ENCODE measurements at places on chromosomes 2 and 18. TPM values are rescaled to one million over a fixed set of nuclear protein-coding genes. Genes with fewer than 3 reads are reported as not detected.

DNA sequence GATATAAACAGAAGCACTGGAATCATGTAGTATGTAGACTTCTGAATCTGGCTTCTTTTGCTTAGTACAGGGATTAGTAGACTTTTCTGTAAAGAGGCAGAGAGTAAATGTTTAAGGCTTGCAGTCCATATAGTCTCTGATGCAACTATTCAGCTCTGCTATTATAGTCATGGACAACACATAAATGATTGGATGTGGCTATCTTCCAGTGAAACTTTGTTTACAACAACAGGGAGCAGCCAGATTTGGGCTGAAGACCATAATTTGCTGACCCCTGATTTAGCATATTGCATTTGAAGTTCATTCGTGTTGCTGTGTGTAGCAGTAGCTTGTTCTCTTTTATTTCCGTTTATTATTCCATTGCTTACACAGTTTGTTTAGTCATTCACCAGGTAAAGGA lies 55.0 kb downstream of the GPD2 start:
- H3K27ac ChIP-seq, result no peak overlapping the region
- no peaks in the 10 kb centered on the region for H3K27me3 ChIP-seq
- no peak overlapping the region for H3K4me3 ChIP-seq
- H3K36me3 ChIP-seq, result no peaks in the 10 kb centered on the region
- DNase-seq, result no peak

DNA sequence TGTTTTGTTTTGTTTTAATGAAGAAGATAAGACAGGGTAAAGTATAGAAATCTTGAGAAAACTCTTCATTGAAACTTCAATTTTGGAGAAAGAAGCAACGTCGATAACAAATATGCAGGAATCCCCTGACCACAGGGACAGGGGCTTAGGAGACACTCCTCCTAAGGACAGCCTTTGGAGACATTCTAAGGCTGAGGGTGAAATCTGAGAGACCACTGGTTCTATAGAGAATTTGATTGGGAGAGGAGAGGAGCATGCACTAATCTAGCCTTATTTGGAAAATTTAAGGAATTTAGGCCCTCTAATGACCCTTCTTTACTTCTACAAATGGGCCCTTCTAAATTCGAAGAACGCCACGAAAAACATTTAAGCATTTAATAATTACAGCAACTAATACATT lies 207.6 kb downstream of the PPP1R1C start:
- H3K4me3 ChIP-seq, result no peak overlapping the region
- no peak overlapping the region for H3K27ac ChIP-seq
- no peaks in the 10 kb centered on the region for H3K36me3 ChIP-seq
- no peaks in the 10 kb centered on the region for H3K4me1 ChIP-seq
- DNase-seq, result no peak

GRCh38 chr2:227643990-227644551 lies 22.5 kb upstream of the SCYGR5 start:
- no peaks in the 10 kb centered on the region for H3K36me3 ChIP-seq
- no peaks in the 10 kb centered on the region for H3K4me1 ChIP-seq
- H3K27me3 ChIP-seq, result no peaks in the 10 kb centered on the region
- no peak overlapping the region for H3K4me3 ChIP-seq
- DNase-seq, result no peak
- H3K27ac ChIP-seq, result no peak overlapping the region

DNA sequence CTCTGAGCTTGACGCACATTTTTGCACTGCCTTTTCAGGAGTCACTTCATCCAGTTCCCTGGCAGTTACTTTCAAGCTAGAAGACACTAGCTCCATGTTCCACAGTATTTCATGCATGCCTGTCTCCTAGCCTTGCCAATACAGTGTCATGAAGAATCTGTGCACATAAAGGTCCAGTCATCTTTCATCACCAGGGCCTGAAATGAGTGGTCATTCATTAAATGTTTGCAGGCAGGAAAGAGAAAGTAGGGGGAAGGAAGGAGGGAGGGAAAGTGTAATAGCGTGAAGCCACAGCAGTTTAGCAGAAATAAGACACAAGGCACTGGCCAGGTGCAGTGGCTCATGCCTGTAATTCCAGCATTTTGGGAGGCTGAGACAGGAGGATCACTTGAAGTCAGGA lies 92.4 kb upstream of the COPS8 start:
- no peak for DNase-seq
- no peak overlapping the region for H3K4me3 ChIP-seq
- H3K36me3 ChIP-seq, result no peaks in the 10 kb centered on the region
- no peaks in the 10 kb centered on the region for H3K4me1 ChIP-seq
- H3K27me3 ChIP-seq, result no peaks in the 10 kb centered on the region

GRCh38 chr2:40127890-40128557 lies 323.9 kb downstream of the SLC8A1 start:
- H3K4me3 ChIP-seq, result no peak overlapping the region
- no peak for DNase-seq
- H3K27me3 ChIP-seq, result no peaks in the 10 kb centered on the region
- no peaks in the 10 kb centered on the region for H3K36me3 ChIP-seq
- no peaks in the 10 kb centered on the region for H3K4me1 ChIP-seq

GRCh38 chr2:192126912-192127311 lies 67.8 kb downstream of the TMEFF2 start:
- H3K4me3 ChIP-seq, result no peak overlapping the region
- no peaks in the 10 kb centered on the region for H3K4me1 ChIP-seq
- H3K27ac ChIP-seq, result no peak overlapping the region

- H3K4me3 ChIP-seq, result no peak overlapping the region
- no peak for DNase-seq
- H3K27me3 ChIP-seq, result no peaks in the 10 kb centered on the region
- H3K36me3 ChIP-seq, result no peaks in the 10 kb centered on the region
- H3K4me1 ChIP-seq, result no peaks in the 10 kb centered on the region
These were observed 458.1 kb downstream of the BCL11A start for GRCh38 chr2:60095202-60095815.

- H3K4me3 ChIP-seq, result no peak overlapping the region
- H3K27ac ChIP-seq, result no peak overlapping the region
- H3K36me3 ChIP-seq, result no peaks in the 10 kb centered on the region
- no peaks in the 10 kb centered on the region for H3K27me3 ChIP-seq
- no peak for DNase-seq
- H3K4me1 ChIP-seq, result no peaks in the 10 kb centered on the region
These were observed 47.9 kb downstream of the MEMO1 start for GRCh38 chr2:31962757-31963361.

- peak overlapping the region; percentile 85 for H3K27ac ChIP-seq
- DNase-seq, result peak; percentile 56
- H3K4me3 ChIP-seq, result peak overlapping the region; percentile 92
- no peaks in the 10 kb centered on the region for H3K36me3 ChIP-seq
These were observed 825 bp downstream of the ITGA6 start for GRCh38 chr2:172427990-172428831.

- peak; percentile 84 for DNase-seq
- no peak overlapping the region for H3K4me3 ChIP-seq
- no peak overlapping the region for H3K27ac ChIP-seq
- no peaks in the 10 kb centered on the region for H3K4me1 ChIP-seq
- H3K27me3 ChIP-seq, result no peaks in the 10 kb centered on the region
These were observed 260.8 kb upstream of the FAM98A start for GRCh38 chr2:33859811-33860461.

DNA sequence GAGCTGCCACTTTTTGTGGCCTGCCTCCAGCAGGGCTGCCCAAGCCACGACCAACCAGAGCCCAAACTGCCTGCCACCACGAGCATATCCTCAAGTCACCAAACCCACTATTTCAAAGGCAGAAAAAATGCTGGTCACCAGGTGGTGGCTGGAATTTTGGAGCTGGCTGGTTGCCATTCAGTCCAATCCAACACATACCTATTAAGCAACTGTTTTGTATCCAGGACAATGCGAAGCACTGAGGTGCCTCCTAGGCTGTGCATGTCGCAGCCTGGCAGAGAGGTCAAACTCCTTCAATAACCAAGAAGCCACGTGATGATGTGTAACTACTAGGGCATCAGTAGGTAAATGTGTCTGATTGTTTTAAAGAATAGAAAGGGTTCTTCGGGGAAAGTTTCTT lies 108.3 kb upstream of the PPP1CB start:
- H3K4me3 ChIP-seq, result no peak overlapping the region
- no peaks in the 10 kb centered on the region for H3K36me3 ChIP-seq
- H3K27me3 ChIP-seq, result no peaks in the 10 kb centered on the region
- DNase-seq, result no peak
- H3K4me1 ChIP-seq, result peaks cover 46% of the 10 kb centered on the region

DNA sequence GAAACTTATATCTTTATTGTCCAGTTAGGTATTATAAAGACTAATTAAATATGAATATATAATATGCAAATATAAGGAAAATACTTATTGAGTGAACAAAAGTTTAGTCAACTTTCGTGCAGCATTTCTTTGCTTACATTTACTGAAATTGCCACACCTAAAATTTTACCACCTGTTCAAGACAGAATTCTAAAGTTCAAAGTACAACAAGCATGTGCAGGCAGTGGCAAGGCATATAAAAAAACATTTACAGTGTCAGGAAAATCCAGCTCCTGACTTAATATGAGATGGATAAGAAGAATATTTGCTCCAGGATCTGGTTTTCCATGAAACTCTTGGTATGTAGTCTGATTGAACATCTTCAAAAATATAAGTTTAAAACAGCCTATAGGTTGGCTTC lies 4.8 kb downstream of the ITPRID2 start:
- H3K4me3 ChIP-seq, result no peak overlapping the region
- no peak for DNase-seq
- H3K36me3 ChIP-seq, result no peaks in the 10 kb centered on the region
- no peak overlapping the region for H3K27ac ChIP-seq
- peaks cover 6% of the 10 kb centered on the region for H3K4me1 ChIP-seq

- H3K36me3 ChIP-seq, result no peaks in the 10 kb centered on the region
- H3K27ac ChIP-seq, result no peak overlapping the region
- H3K4me1 ChIP-seq, result no peaks in the 10 kb centered on the region
- no peak for DNase-seq
- H3K27me3 ChIP-seq, result no peaks in the 10 kb centered on the region
- no peak overlapping the region for H3K4me3 ChIP-seq
These were observed 15.9 kb upstream of the LHCGR start for GRCh38 chr2:48771241-48772014.

- peaks cover 39% of the 10 kb centered on the region for H3K4me1 ChIP-seq
- H3K27me3 ChIP-seq, result no peaks in the 10 kb centered on the region
- no peak for DNase-seq
- no peaks in the 10 kb centered on the region for H3K36me3 ChIP-seq
- no peak overlapping the region for H3K4me3 ChIP-seq
- no peak overlapping the region for H3K27ac ChIP-seq
These were observed 15.6 kb downstream of the ATOH8 start for GRCh38 chr2:85769236-85769982.

GRCh38 chr2:218343591-218343990 lies 13.1 kb upstream of the CATIP start:
- no peaks in the 10 kb centered on the region for H3K27me3 ChIP-seq
- H3K36me3 ChIP-seq, result no peaks in the 10 kb centered on the region
- H3K4me1 ChIP-seq, result no peaks in the 10 kb centered on the region
- H3K27ac ChIP-seq, result no peak overlapping the region

DNA sequence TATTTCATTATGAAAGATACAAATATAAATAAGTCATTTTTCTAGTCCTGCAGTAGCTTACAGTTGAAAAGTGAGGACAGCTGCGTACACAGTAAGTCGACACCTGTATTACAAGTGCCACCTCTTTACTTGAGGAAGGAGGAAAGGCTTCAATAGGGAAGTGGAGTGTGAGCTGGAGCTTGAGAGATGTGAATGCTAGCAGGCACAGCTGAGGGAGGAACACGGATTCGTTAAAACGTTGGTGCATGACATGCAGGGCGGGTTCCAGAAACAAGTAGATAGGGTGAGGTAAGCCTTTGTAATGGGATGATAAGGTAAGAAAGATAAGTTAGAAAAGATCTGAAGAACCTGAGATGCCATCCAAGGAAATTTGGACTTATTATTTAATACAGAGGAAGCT lies 98.1 kb upstream of the CSRNP3 start:
- H3K4me3 ChIP-seq, result no peak overlapping the region
- DNase-seq, result no peak
- no peaks in the 10 kb centered on the region for H3K4me1 ChIP-seq
- H3K27me3 ChIP-seq, result no peaks in the 10 kb centered on the region
- no peaks in the 10 kb centered on the region for H3K36me3 ChIP-seq
- H3K27ac ChIP-seq, result no peak overlapping the region

GRCh38 chr2:80299661-80300060 lies 4.9 kb downstream of the LRRTM1 start:
- H3K36me3 ChIP-seq, result no peaks in the 10 kb centered on the region
- peaks cover 3% of the 10 kb centered on the region for H3K4me1 ChIP-seq
- H3K27ac ChIP-seq, result no peak overlapping the region
- DNase-seq, result no peak

DNA sequence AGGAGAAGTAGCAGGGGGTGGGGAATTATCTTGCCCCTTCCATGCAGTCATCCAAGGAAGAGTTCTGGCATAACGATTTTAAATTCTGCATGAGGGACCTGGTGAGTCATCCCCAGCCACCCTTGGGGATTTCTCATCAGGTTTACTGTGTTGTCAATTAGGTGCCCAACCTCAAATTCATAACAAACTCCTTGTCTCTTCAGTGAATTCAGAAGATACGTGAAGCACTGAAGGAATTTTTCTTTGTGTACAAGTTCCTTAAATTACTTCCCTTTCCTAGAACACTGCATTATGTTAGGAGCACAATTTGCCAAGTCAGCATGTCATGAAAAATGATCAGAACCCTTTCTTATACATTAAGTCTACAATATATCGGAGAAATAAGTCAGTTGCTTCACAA lies 70.8 kb upstream of the NOSTRIN start:
- DNase-seq, result no peak
- no peak overlapping the region for H3K27ac ChIP-seq
- H3K4me1 ChIP-seq, result no peaks in the 10 kb centered on the region
- H3K36me3 ChIP-seq, result no peaks in the 10 kb centered on the region

GRCh38 chr2:109459485-109459884 lies 154.3 kb downstream of the SEPTIN10 start:
- H3K27ac ChIP-seq, result no peak overlapping the region
- no peak overlapping the region for H3K4me3 ChIP-seq
- H3K4me1 ChIP-seq, result no peaks in the 10 kb centered on the region

- peaks cover 3% of the 10 kb centered on the region for H3K4me1 ChIP-seq
- no peaks in the 10 kb centered on the region for H3K27me3 ChIP-seq
- no peak within 1 kb of the TSS for H3K4me3 ChIP-seq
- no peaks in the 10 kb centered on the region for H3K36me3 ChIP-seq
- H3K27ac ChIP-seq, result peak within 1 kb of the TSS; percentile 18
These were observed at the start of gene MYOM1 for GRCh38 chr18:3219631-3220335. Gene MYOM1 (minus strand): TSS chr18:3219968. CDS start chr18:3215223, 4,745 bp downstream.

DNA sequence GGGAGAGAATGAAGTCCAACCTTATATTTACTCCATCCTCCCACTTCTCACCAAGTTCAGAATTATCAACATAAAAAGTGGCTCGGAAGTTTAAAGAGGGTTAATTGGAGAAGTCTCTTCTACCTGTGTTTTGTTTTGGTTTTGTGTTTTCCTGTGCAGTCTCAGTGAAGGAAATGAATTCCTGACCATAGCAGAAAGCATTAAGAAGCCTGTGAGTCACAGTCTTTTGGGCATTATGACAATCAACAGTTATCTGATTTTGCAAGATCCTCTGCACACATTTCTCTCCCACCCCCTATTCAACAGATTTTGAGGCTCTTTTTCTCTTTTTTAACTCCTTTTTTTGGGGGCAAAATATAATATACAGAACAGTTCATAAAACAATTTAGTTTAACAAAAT lies 8.6 kb upstream of the RPL37A start:
- H3K4me3 ChIP-seq, result no peak overlapping the region
- H3K36me3 ChIP-seq, result no peaks in the 10 kb centered on the region
- no peak overlapping the region for H3K27ac ChIP-seq
- no peak for DNase-seq

Gene ANKRD29
- 23.5 TPM for total RNA-seq

Gene SCN2A
- 1.5 TPM for total RNA-seq

Gene ZAP70
- total RNA-seq, result 5.5 TPM

Gene CRYBA2
- total RNA-seq, result 2.9 TPM

Gene SSB
- total RNA-seq, result 56.5 TPM

Gene SCG2
- total RNA-seq, result 0.43 TPM

Gene ADGRF3
- total RNA-seq, result 2.2 TPM

Gene CELF4
- total RNA-seq, result 3.9 TPM

Gene TMEM37
- total RNA-seq, result 7.0 TPM

Gene CDH2
- 128 TPM for total RNA-seq

Gene LMAN2L
- 24.5 TPM for total RNA-seq

Data from testis (tissue), 5 donors.